Activated CD4-positive, alpha-beta T cell treated with anti-CD3 and anti-CD28 coated beads, Interleukin-2, Interleukin-4, amounts not matched to agents 100 ng/mL and 50 ng/mL, durations not matched to agents 16 hours and 8 hours (primary cell): ENCODE measurements at places on chromosomes 13 and 19.

DNA sequence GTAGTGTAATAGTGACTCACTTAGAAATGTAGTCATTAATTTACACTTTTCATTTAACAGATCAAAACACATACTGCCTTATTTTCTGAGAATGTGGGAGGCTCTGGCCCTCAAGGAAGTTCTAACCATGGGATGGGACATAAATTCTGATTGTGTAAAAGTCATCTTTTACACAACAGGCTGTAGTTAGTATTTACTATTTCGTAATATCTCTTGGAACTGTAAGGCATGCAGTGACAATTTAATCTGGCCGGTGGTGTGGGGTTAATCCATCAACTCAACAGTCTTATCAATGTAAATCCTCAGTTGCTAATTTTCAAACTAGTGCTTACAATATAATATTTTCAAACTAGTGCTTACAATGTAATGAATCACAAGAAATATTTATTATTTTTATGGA, 1599.2 kb downstream of the EFNB2 start:
- no peak for DNase-seq

GRCh38 chr13:100890645-100891044, 216.1 kb upstream of the TMTC4 start:
- no peak for DNase-seq

- no peak for DNase-seq
Measured at GRCh38 chr19:53463263-53463662, 4.3 kb upstream of the ZNF813 start.

DNA sequence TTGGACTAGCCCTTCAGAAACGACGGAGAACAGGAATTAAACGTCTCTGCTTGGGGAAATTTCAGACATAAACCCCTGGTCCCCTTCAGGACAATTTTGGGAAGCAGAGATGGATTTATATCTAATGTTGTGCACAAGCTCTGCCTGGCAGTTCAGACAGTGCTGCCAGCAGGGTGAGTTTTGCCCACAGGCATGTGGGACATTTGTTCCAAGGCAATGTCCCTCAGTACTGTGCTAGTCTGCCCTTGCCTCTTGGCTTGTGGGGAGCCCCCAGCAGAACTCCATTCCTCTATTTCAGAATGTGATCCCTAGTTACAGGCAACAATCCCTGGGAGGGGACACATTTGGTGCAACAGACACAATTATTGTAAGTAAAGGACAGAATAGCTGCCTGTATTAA, 76.5 kb upstream of the GPR12 start:
- DNase-seq, result no peak

- no peak for DNase-seq
Measured at GRCh38 chr19:49686503-49687088, 2.8 kb upstream of the ADM5 start.

DNA sequence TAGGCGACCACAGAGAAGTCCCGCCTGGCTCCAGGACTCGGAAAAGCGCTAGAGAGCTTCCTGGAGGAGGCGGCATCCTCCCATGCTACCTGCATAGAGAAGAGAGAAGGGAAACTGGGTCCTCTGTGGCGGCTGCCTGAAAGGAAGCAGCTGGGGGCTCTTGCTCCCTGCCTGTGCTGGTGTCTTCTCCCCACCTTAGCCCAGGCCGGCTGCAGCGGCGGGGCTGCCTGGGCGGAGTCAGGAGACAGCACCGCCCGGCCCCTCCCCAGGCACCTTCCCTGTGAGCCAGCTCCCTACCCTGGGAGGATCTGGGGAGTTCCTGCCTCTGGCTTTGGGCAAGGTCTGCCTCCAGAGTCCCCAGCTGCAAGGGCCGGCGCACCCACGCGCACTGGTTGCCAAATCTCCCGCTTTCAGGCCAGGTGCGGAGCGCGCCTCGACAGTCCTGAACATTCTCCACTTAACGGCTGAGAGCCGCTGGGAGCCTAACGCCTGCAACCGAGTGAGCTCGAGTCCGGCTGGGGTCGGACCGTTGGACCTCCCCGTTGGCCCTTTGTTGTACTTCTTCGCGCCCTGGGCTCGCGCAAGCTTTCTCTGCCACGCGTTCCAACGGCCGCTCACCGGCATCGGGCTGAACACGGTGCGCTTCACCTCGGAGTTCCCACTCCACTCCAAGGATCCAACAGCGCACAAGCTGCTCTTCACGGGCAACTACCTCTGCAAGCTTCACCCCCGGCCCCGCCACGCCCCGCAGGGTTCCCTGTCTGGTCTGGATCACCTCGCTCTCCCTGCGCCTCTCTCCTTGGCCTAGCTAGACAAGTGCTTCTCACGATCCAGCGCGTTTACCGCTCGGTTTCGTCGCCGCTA, 21.8 kb upstream of the ZNF30 start:
- no peak for DNase-seq

DNA sequence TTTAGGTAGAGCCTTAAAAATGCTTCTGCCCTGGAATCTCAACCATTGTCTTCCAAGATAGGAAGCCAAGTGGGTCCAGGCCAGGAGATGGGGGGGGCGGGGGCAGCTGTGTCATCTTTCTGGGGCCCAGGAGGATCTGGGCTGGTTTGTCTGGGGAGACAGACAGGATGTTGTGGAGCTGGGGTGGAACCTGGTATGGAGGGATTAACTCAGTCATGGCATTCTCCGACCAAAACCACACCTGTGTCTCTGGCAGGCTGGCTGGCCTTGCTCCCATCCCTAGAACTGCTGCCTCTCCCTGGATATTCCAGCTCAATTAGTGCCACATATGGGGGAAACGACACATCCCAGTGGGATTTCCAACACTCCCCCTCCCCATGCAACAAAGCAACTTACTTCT, 2.7 kb upstream of the MAP2K7 start:
- no peak for DNase-seq
